ENCODE measurements at places on chromosomes 3 and 15.
A peak's percentile ranks its signal among the peaks of the same experiment; 100 is the strongest.

- no peak for DNase-seq
Measured at GRCh38 chr3:116111765-116112164, 333.5 kb downstream of the LSAMP start.

DNA sequence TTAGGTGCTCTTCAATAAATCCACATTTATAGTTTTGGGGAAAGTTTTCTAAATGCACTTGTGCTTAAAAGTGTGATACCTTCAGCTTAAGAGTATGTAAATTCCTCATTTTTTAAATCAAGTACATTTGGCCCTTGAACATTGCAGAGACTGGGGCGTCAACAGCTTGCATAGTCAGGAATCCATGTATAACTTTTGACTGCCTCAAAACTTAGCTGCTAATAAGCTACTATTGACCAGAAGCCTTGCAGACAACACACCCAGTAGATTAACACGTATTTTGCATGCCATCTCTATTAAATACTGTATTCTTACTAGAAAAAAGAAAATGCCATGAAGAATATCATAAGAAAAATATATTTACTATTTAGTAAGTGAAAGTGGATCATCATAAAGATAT lies 1211.8 kb upstream of the ALCAM start:
- no peak for DNase-seq

DNA sequence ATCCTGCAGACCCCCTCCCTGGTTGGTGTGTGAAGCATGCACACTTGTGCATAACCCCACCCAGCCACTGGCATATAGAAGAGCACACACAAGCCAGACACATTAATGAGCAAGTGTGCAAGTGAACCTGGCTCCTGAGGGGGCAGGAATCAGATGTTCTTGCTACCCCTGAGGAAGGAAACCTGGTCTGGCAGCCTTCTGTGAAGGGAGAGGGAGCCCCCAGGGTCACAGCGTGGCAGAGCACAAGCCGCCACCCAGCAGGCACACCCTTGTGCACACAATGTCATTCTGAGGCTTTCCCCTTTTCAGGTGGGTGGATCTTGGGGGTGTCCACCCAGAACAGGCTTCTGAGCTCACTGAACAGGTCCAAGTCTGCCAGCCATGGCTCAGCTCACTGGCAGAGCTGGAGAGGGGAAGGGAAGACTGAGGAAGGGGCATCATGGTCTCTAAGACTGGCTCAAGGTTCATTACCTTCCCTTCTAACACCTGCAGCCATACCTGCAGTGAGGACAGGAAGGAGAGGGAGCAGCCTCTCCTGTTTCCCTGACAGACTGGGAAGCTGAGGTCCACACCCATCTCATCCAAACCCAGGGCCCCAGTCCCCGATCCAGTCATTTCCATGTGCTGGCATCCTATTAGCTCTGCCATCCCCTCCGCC lies 31.6 kb upstream of the SEMA3F start:
- DNase-seq: no peak

DNA sequence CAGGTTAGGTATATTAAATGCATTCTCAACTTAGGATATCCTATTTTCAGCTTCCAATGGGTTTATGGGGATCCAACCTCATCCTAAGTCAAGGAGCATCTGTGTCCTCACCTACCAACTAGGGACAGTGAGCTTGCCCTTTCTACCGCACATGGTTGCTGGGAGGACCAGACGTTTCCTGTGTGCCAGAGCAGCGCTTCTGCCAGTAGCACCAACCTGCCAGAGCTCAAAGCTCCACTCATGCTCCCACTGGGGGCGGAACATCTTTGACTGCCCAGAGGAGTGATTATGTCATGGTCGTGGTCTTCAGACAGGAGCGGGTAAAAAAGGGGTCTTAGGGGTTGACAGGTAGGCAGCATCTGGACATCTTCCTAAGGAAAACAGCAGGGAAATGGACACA lies 24.7 kb downstream of the XPC start:
- DNase-seq: no peak

GRCh38 chr3:159453036-159453435 lies 535.6 kb upstream of the IL12A start:
- no peak for DNase-seq

DNA sequence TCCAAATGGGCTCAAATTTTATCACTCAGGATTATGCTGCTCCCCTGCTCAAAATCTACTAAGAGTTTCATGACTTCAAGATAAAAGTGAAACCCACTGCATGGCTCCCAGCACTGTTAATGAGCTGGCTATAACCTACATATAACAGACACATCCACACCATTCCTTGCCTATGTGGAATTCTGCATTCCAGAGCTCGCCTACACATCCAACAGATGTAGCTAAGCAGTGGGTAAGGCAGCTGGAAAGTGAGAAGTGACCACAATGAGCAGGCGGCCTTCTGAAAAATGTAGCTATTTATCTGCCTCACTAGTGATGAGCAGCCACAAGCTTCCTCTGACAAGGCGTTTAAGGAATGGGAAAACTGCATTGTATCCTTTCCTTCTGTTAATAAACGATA lies 92.0 kb upstream of the TRIM42 start:
- peak; percentile 44 for DNase-seq

DNA sequence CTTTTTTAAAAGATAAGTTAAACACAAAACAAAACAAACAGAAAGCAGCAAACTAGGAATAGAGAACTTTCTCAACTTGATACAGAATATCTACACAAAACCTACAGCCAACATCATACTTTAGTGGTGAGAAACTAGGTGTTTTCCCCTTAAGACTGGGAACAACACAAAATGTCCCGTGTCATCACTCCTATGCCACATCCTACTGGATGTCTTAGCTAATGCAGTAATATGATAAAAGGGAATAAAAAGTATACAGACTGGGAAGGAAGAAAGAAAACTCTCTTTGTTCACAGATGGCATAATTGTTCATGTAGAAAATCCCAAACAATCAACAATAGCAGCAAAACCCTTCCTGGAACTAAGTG lies 45.9 kb downstream of the TMEM45A start:
- DNase-seq: no peak

DNA sequence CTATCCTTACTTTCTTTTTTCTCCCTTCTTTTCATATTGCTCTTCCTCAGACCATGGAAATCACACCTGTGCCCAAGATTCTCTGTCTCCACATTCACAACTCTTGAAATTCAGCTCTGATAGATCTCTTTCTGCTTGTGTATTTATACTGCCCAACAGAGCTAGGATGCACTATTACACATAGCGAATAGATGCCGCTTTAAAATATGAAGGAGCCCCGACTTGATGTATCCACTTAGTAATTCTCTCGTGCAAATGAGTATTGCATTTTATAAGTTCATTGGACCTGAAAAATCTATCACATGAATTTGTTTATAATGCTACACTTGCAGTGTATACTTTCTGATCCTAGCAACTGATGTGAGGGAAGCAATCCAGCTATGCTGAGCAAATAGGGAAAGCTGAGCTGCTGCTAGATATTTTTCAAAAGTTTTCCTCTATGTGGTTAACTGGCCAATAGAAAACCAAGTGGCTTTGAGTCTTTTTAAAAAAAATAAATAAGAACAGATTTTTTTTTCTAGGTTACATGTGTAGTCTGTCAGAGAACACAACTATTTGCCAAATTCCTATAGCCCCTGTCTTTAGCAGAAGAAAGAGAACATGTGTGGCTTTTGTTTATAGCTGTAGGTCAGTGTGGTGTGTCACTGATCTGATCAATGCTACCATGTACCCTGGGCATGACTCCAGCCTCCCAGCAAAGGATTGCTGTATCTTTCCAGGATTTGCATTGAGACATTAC lies 64.3 kb upstream of the LEKR1 start:
- no peak for DNase-seq

DNA sequence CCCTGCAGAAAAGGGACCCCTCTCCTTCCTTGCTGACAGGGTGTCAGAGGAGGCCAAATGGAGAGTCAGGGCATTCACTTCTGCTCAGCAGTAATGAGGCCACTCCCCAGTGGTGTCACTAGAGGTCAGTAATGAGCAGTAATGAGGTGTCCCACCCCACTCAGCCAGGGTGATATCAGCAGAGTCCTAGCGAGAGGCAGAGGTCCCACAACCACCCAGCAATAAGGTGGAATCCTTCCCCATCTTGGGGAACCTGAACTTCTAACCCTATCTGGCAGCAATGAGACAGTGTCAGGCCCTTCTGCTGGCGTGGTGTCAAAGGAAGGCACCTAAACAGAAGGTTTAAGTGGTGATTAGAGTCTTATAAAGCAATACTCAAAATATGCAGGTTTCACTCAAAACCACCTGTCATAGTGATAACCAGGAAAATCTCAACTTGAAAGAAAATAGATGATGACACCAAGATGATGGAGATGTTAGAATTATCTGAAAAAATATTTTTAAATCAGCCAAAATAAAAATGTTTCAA lies 12.9 kb downstream of the OCA2 start:
- peak; percentile 72 for DNase-seq

- no peak for DNase-seq
Measured at GRCh38 chr15:40706121-40706520, 11.1 kb downstream of the RAD51 start.

- DNase-seq: no peak
Measured at GRCh38 chr3:41519746-41520145, 320.4 kb downstream of the CTNNB1 start.

DNA sequence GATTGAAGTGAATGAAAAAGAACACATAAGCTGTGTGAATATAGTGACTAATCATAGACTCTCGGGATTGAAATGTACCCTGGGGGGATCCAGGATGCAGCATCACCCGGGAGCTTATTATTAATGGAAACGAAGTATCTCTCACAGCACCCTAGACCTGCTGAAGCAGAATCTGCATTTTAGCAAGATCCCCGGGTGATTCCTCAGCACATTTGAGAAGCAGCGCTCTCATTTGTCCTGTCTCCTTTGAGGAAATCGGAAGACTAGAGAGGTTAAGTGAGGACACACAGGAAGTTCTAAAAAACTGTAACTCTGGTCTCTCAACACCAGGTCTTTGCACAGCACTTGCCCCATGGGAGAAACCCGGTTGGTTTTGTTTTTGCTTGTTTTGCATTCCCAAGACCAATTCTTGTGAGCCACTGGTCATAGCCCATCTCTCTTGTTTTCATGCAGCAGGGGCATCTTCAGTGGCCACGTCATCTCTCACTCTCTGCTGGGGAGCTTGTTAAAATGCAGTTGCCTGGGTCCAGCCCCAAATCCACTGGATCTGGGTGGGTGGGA lies 30.2 kb downstream of the ZNF710 start:
- DNase-seq: no peak

DNA sequence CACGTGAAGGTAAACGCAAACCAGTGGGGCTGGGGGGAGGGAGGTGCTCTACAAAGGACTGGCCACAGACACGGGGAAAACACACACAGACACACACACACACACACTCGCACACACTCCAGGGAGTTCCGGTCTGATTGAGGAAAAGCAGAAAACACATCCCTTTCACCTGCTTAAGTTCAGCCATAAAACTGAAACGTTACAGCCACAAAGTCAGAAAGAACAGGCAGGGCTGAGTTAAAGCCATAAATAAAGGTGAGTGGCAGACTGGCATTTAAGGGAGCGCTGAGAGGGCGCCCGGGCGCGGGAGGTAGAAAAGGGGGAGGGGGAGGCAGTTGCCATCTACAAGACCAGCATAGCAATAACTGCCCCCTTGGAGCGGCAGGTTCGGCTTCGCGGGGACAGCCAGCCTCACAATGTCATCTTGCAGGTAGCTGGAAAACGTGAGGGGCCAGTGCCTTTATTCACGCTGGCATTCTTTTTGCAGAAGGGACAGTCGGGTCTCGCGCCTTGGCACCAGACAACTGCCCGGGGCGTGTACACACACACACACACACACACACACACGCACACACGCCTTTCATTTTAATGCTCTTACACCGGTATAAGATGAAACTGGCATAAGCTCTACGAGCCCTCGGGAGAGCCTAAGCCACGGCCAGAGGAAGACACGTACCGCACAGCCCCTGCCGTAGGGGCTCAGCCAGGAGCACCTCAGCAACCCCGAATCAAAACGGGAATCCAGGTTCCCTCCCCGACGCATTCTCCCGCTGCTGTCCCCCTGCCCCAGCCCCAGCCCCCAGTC lies 866 bp downstream of the TNIK start:
- DNase-seq: peak; percentile 65

DNA sequence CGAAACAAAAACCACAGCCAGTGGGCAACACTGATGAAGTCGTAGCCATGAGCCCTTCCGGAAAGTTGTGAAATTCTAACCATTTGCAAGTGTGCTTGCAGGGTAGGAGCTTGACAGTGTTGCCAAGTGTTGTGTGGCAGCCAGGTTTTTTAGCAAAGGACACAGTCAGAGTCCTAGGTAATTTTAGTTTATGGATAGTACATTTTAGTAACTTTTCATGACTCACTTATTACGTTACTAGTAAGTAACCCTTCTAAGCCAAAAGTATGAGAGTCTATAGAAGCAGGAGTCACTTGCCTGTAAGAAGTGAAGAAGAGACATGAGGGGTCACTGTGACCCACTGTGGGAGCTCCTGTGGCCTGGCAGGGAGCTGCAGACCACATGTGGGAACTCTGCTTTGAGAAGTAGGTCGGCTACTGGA lies 54.8 kb upstream of the ADPGK start:
- DNase-seq: no peak

DNA sequence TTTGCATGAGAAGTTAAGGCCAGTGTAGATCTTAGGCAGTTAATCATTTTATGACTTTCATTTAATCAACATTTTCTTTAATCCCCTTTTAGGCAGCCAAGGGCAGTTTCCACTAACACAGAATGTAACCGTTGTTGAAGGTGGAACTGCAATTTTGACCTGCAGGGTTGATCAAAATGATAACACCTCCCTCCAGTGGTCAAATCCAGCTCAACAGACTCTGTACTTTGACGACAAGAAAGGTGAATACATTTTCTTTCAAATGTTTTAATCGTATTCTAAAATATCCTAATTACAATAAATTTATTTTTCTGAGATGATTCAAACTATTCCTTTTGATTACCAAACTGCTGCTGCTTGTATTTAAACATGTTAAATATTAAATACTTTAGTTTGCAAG lies 843.2 kb downstream of the CADM2 start:
- peak; percentile 43 for DNase-seq

DNA sequence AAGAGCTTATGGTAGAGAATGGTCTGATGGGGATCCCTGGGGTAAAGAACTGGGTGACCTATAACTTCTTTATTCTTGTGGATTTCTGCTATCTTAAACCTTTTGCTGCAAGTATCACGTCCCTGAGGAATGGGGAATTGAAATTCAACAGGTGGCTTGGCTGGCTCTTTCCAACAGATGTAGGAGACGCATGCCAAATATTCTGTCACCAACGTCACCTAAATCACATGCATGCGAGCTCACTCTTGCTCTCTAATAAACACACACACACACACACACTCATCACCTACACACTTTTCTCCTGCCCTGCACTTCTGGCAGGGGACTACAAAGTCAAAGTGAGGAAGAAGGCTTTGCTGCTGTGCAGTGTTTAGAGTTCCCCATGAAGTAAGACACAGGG lies 145.8 kb upstream of the NECTIN3 start:
- no peak for DNase-seq

DNA sequence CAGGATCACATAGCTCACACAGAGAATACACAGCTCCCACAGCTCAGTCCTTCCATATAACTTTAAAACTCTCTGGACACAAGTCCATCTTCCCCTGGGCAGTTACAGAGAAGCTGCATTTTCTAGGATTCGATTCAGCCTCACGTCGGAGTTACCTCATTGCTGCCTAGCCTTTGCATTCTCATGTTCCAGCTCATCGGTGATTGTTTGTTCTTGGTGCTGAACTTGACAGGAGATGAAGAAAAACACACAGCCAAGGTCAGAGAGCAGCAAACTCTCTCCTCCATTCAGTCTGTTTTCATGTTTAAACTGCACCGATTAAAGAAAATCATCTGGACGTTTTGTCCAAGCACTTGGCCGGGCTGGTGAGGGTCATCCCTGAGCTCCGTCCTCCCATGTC lies 375.5 kb upstream of the CFAP20DC start:
- DNase-seq: peak; percentile 79
